SJSA1 (cell line): ENCODE measurements at places on chromosomes 1 and 21. TPM values are rescaled to one million over a fixed set of nuclear protein-coding genes. Genes with fewer than 3 reads are reported as not detected.

The TRIM46 gene
- total RNA-seq: 0.21 and 1.1 TPM in 2 replicates

- peaks cover 32% of the 10 kb centered on the region for H3K27me3 ChIP-seq
- H3K27ac ChIP-seq: no peak overlapping the region
- no peak for DNase-seq
- no peaks in the 10 kb centered on the region for H3K36me3 ChIP-seq
- H3K4me3 ChIP-seq: no peak overlapping the region
- H3K4me1 ChIP-seq: no peaks in the 10 kb centered on the region
These were observed 13.3 kb upstream of the BARHL2 start for GRCh38 chr1:90730243-90731022.

DNA sequence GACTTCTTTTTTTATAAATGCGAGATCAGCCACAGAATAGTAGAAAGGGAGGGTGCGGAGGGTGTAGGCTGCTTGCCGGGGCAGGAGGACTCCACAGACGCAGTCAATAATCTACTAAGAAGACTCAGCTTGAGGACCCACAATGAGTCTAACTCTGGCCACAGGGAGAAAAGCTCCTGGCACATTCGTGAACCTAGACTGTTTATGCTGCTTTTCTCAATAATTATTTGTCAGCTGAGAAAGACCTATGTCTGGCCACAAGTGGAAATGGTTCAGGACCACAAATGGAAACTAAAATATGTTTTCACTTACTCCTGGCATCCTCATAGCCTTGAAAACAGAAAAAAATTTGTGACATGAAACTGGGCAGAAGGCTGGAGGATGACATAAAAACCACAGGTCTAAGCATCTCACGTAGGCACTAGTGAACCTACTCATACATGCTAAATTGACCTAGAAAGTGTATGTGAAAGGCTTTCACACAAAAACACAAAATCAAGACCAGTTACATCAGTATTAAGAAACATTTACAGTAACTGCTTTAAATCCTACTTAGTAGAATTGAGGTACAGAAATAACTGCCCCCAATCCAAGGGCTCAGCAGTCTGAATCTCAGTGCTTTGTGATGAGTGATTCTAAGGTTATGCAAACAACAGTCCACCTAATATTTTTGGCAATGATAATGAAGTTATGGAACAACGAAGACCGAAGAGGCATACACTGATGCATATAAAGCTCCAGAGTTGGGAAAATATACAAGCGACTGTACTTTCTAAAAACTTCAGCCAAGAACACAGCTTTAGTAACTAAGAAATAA, 159.5 kb downstream of the SLC45A1 start:
- H3K4me3 ChIP-seq: no peak overlapping the region
- DNase-seq: no peak
- no peaks in the 10 kb centered on the region for H3K27me3 ChIP-seq
- no peak overlapping the region for H3K27ac ChIP-seq
- H3K4me1 ChIP-seq: no peaks in the 10 kb centered on the region

- peaks cover 29% of the 10 kb centered on the region for H3K4me1 ChIP-seq
- no peak overlapping the region for H3K27ac ChIP-seq
- no peak for DNase-seq
These were observed 1.1 kb upstream of the POMGNT1 start for GRCh38 chr1:46199233-46199749.

DNA sequence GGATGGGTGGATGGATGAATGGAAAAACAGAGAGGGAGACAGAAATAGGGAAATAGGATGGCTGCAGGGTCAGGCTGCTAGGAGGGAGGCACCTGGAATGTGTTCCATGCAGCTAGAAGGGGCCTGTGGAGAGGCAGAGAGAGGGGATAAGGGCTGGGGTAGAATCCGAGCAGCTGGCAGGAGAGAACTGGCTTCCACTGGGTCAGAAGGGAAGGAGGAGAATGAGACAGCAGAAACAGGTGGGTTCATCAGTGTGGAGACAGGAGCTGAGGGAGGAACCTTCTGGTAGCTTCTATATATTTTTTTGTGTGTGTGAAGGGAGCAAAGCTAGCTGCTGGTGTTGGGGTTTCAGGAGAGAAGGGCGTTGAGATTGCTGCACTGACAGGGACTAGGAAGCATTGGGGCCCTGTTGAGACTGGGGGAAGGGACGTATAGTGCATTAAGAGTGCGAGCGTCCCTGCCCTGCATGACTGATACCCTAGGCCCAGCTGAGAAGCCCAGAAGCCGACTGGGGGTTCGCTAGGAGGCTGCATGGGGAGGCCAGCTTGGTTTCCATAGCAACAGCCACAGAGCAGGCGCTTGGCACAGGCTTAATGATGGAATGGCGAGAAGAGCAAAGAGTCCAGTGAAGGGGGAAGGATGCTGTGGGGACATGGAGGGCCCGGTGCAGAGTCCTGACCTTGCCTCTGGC, 14.8 kb upstream of the KIF21B start:
- H3K27me3 ChIP-seq: no peaks in the 10 kb centered on the region; the same call in 1 of the 2 replicates
- no peaks in the 10 kb centered on the region for H3K4me1 ChIP-seq
- no peak overlapping the region for H3K4me3 ChIP-seq

DNA sequence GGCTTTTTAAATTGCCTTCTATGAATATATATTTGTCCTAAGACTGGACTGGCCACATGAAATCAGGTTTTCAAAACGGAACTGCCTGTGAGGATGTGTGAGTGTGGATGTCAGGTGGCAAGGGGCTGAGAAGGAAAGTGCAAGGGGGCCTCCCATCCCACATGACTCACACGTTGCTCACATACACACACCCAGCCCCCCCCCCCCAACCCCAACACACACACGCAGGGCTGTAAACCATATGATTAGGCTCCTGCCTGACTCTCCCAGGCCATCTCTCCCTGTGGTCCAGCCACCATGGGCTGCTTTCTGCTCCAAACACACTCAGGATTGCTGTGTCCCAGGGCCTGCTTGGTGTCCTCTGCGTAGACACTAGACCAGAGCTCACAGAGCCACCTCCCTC, 22.4 kb downstream of the DEGS1 start:
- H3K36me3 ChIP-seq: no peaks in the 10 kb centered on the region
- DNase-seq: peak; percentile 69
- H3K4me1 ChIP-seq: peaks cover 23% of the 10 kb centered on the region
- no peaks in the 10 kb centered on the region for H3K27me3 ChIP-seq
- H3K4me3 ChIP-seq: no peak overlapping the region

GRCh38 chr1:152777510-152778137, 2.7 kb downstream of the LCE1F start:
- H3K27ac ChIP-seq: no peak overlapping the region
- no peaks in the 10 kb centered on the region for H3K36me3 ChIP-seq
